ENCODE measurements at places on chromosomes 12 and 14. TPM values are rescaled to one million over a fixed set of nuclear protein-coding genes. Genes with fewer than 3 reads are reported as not detected.

Gene FOXN4
- total RNA-seq, result not detected

Gene MYO1H
- total RNA-seq, result not detected

Gene RFX4
- total RNA-seq, result not detected

Gene MYH6
- total RNA-seq, result not detected

Gene CYP46A1
- total RNA-seq, result not detected

Gene KRT81
- total RNA-seq, result 2.5 TPM

Gene PTPN6
- 92.7 TPM for total RNA-seq

Gene FRMD6
- 42.9 TPM for total RNA-seq

Gene BEGAIN
- not detected for total RNA-seq

Gene OR6C2
- not detected for total RNA-seq

Gene ITPK1
- 87.8 TPM for total RNA-seq

- H3K4me3 ChIP-seq, result no peak overlapping the region
- no peak for DNase-seq
- H3K27me3 ChIP-seq, result peaks cover 98% of the 10 kb centered on the region
- H3K27ac ChIP-seq, result no peak overlapping the region
- H3K36me3 ChIP-seq, result no peaks in the 10 kb centered on the region
- H3K4me1 ChIP-seq, result no peaks in the 10 kb centered on the region
Measured at GRCh38 chr12:34372003-34372402, 349.7 kb downstream of the ALG10 start.

DNA sequence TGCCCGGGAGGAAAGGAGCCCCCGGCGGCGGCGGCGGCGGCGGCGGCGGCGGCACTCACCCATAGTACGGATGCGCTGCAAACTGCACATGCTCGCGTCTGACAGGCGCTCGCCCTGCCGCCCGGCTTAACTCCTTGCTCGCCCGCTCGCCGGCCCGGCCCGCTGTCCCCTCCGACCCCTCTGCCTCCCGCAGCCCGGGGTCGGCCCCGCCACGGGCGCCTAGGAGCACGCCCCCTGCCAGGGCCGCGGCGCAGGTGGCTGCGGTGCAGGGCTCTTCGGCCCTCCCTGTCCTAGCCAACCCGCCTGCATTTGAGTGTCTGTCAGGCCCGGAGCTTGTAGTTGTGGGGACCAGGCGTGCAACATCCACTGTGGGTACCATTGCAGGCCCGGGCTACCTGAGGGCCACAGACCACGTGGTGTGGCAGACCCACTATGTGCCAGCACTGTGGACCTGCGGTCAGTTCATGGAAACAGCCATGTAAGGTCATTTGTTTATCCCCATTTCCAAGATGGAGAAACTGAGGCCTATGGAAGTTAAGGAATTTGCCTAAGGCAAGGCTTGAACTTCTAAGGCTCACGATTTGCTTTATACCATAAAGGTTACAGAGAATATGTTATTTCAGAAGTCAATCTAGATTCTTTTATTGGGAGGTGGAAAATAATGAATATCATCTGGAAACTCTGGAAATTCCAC is 17.6 kb upstream of the PLEKHH1 start:
- no peak for DNase-seq
- H3K27me3 ChIP-seq, result peaks cover 43% of the 10 kb centered on the region
- peaks cover 19% of the 10 kb centered on the region for H3K4me1 ChIP-seq

DNA sequence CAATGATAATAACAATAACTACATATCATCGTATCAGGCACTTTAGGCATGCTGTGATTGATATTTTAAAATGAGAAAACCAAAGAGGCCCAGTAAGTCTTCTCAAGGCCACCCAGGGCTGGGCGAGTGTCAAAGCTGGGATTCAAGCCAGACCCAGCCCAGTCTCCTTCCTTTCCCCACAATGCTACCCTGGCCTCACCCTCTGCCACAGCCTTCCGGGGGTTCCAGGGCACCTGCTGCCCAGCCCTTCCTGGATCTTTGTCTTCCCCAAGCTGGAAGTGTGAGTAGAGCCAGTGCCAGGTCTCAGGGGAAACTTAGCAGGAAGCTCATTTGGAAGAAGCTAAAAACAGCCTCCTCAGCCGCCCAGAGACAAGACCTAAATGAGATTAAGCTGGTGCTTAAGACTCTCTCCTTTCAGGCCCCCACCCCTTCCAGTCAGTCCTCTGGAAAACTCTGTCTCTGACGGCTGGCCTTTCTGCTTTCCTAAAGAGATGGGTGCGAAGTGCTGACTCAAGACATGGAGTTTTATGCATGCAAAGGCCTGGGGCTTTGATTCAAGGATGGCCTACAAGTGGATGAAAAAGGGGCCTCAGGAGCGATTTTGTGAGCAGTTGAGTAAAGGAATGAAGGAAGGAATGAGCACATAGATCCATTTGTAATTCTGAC is 184.2 kb downstream of the KCNA5 start:
- no peak for DNase-seq
- H3K27ac ChIP-seq, result no peak overlapping the region
- no peak overlapping the region for H3K4me3 ChIP-seq

DNA sequence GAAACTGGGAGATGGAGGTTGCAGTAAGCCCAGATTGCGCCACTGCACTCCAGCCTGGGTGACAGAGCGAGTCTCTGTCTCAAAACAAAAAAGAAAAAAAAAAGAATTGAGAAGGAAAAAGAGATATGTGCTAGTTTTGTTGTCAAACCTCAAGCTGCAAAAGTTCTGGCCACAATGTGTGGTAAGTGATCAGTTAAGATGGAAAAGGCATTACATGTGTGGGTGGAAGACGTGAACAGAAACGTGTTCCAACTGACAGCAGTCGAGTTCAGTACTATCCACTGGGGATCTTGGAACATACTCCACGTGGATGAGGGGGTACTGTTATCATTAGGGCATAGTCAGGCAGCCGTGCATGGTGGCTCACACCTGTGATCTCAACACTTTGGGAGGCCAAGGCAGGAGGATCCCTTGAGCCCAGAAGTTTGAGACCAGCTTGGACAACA is 17.3 kb downstream of the GPR68 start:
- H3K36me3 ChIP-seq, result no peaks in the 10 kb centered on the region
- H3K4me1 ChIP-seq, result peaks cover 15% of the 10 kb centered on the region
- no peaks in the 10 kb centered on the region for H3K27me3 ChIP-seq
- peak overlapping the region; percentile 62 for H3K27ac ChIP-seq
- no peak for DNase-seq

DNA sequence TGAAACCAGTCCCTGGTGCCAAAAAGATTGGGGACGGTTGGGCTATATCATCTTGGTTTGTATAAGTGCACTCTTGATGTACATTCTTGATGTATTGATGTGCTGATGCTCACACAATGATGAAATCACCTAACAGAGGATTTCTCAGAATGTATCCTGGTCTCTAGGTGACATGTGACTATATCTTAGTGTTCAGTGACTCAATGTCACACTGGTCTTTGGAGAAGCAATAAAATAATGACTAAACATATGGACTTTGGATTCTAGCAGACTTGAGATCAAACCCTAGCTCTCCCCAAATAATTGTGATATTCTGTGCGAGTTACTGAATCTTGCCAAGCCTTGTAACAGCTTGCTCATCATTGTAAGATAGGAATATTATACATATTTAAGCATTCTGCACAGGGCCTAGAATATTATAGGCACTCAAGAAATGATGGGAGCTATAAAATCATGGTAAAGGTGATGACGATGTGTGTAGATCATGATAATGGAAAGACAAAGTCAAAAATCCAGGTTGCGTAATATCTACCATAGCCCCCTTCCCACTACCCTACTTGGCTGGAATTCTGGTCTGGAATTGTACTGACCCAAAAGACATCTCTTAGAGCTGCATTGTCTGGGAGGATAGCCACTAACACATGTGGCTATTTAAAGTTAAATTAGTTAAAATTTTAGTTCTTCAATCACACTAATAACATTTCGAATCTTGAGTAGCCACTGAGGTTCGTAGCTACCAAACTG is 117.6 kb upstream of the PWP1 start:
- no peak overlapping the region for H3K27ac ChIP-seq
- H3K27me3 ChIP-seq, result no peaks in the 10 kb centered on the region
- H3K4me1 ChIP-seq, result no peaks in the 10 kb centered on the region
- no peak for DNase-seq
- H3K36me3 ChIP-seq, result no peaks in the 10 kb centered on the region
- H3K4me3 ChIP-seq, result no peak overlapping the region

- H3K4me3 ChIP-seq, result no peak overlapping the region
- no peaks in the 10 kb centered on the region for H3K27me3 ChIP-seq
- peak; percentile 38 for DNase-seq
- H3K27ac ChIP-seq, result no peak overlapping the region
- no peaks in the 10 kb centered on the region for H3K4me1 ChIP-seq
Measured at GRCh38 chr12:50073206-50073605, 11.9 kb upstream of the SMARCD1 start.

- no peak overlapping the region for H3K27ac ChIP-seq
- no peaks in the 10 kb centered on the region for H3K36me3 ChIP-seq
- H3K4me3 ChIP-seq, result no peak overlapping the region
- 0 out of 2 replicates have a peak, but pooled peaks cover 4% of the 10 kb centered on the region for H3K4me1 ChIP-seq
- no peak for DNase-seq
Measured at GRCh38 chr14:90820958-90821357, 4.7 kb upstream of the TTC7B start.

GRCh38 chr14:91012045-91012444 is 48.4 kb downstream of the RPS6KA5 start:
- no peaks in the 10 kb centered on the region for H3K27me3 ChIP-seq
- no peak overlapping the region for H3K27ac ChIP-seq
- H3K4me3 ChIP-seq, result no peak overlapping the region
- H3K36me3 ChIP-seq, result no peaks in the 10 kb centered on the region
- DNase-seq, result no peak

GRCh38 chr12:89551747-89552146 is 25.9 kb upstream of the POC1B start:
- no peaks in the 10 kb centered on the region for H3K4me1 ChIP-seq
- H3K36me3 ChIP-seq, result no peaks in the 10 kb centered on the region

GRCh38 chr14:78356391-78356790 is 186.2 kb downstream of the NRXN3 start:
- peaks cover 42% of the 10 kb centered on the region for H3K27me3 ChIP-seq
- H3K4me1 ChIP-seq, result no peaks in the 10 kb centered on the region
- no peaks in the 10 kb centered on the region for H3K36me3 ChIP-seq
- no peak overlapping the region for H3K27ac ChIP-seq

DNA sequence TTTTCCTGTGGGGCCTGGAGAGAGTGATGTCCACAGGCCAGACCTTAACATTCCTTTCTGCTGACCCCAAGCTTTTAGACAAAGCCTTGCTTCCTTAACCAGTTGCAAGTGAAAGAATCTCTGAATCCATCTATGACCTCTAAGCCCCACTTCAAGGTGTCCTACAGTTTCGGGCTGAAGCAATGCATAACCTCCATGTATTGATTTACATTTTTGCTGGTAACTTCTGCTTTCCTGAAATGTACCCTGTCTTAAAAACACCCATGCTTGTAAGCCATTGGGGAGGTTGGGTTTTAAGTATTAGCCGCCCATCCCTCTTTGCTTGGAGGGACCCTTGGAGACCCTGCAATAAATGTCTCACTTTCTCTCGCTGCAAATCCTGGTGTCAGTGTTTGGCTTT is 190.6 kb downstream of the VRK1 start:
- no peaks in the 10 kb centered on the region for H3K27me3 ChIP-seq
- H3K4me1 ChIP-seq, result no peaks in the 10 kb centered on the region
- H3K27ac ChIP-seq, result no peak overlapping the region

DNA sequence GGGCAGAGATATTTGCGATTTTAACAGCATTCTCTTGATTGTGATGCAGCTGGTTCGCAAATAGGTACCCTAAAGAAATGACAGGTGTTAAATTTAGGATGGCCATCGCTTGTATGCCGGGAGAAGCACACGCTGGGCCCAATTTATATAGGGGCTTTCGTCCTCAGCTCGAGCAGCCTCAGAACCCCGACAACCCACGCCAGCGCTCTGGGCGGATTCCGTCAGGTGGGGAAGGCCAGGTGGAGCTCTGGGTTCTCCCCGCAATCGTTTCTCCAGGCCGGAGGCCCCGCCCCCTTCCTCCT is 271 bp upstream of the PSEN1 start:
- H3K4me1 ChIP-seq, result peaks cover 9% of the 10 kb centered on the region
- peak overlapping the region; percentile 89 for H3K27ac ChIP-seq
- H3K36me3 ChIP-seq, result 0 out of 2 replicates have a peak, but pooled peaks cover 4% of the 10 kb centered on the region
- H3K27me3 ChIP-seq, result no peaks in the 10 kb centered on the region
- H3K4me3 ChIP-seq, result peak overlapping the region; percentile 83
- DNase-seq, result no peak

- peak overlapping the region; percentile 70 for H3K4me3 ChIP-seq
- no peak for DNase-seq
- H3K36me3 ChIP-seq, result no peaks in the 10 kb centered on the region
Measured at GRCh38 chr14:26595926-26596542, 1.8 kb downstream of the NOVA1 start.

- peaks cover 7% of the 10 kb centered on the region for H3K4me1 ChIP-seq
- H3K27me3 ChIP-seq, result no peaks in the 10 kb centered on the region
- no peak for DNase-seq
- H3K4me3 ChIP-seq, result no peak overlapping the region
- H3K36me3 ChIP-seq, result no peaks in the 10 kb centered on the region
- H3K27ac ChIP-seq, result no peak overlapping the region
Measured at GRCh38 chr12:68919581-68920239, 13.3 kb downstream of the CPM start.

DNA sequence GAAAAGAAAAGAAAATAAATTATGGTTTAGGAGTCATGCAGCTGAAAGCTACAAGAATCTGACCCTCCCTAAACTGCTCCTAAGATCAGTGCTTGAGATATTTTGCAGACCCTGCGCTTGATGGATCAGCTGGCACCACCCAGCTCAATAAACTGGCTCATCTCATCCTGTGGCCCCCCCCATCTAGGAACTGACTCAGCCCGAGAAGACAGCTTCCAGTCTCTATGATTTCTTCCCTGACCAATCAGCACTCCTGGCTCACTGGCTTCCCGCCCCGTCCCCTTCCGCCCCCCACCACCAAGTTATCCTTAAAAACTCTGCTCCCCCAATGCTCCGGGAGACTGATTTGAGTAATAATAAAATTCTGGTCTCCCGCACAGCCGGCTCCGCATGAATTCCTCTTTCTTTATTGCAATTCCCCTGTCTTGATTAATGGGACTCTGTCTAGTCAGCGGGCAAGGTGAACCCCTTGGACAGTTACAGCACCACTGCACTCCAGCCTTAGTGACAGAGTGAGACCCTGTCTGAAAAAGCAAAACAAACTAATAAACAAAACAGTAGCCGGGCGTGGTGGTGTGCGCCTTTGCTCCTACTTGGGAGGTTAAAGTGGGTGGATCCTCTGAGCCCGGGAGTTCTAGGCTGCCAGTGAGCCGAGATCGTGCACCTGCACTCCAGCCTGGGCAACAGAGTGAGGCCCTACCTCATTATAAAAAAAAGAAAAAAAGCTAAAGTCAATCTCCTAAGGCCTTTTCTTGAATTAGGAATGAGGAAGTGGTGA is 24.5 kb upstream of the SPTLC2 start:
- H3K36me3 ChIP-seq, result no peaks in the 10 kb centered on the region
- H3K27ac ChIP-seq, result no peak overlapping the region
- H3K4me1 ChIP-seq, result peaks cover 38% of the 10 kb centered on the region

DNA sequence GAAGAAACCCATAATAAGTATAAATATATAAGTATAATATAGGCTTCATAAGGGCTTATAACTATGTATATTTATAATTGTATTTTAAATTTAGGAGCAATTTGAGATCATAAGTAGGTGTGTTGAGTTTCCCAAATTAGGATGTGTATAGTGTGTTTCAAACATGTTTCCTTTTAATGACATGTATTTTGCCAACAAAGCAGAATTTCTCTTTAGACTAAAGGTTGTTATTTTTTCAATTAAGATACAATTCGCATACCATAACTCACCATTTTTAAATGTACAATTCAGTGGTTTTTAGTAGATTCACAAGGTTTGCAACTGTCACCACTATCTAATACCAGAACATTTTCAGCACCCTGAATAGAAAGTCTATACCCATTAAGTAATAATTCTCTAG is 7.7 kb upstream of the ARL1 start:
- H3K4me3 ChIP-seq, result no peak overlapping the region
- no peak for DNase-seq
- peaks cover 3% of the 10 kb centered on the region for H3K4me1 ChIP-seq
- H3K27me3 ChIP-seq, result no peaks in the 10 kb centered on the region
- H3K36me3 ChIP-seq, result no peaks in the 10 kb centered on the region
